T-cell (primary cell): ENCODE measurements at places on chromosomes 13 and 19.

DNA sequence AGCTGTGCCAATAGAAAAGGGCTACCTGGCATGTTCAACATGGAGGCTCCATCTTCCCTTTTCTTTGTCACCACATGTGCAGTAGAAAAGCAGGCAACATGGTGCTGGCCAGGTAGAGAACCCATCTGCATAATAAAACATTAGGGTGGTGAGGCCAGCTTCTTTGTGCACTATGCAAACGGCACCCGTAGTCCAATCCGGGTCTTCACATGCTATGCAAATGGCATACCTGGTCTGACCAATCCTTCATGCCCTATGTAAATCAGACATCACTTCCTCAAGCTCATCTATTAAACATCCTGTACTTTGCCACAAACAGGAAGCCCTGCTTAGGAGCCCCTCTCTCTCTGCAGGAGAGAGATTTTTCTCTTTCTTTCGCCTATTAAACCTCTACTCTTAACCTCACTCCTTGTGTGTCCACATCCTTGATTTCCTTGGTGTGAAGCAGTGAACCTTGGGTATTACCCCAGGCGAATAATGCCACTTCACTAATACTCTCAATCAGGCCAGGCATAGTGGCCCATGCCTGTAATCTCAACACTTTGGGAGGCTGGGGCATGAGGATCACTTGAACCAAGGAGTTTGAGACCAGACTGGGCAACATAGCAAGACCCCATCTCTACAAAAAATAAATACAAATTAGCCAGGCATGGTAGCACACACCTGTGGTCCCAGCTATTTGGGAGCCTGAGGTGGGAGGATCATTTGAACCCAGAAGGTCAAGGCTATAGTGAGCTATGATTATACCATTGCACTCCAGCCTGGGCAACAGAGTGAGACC is 111.3 kb upstream of the MRI1 start:
- DNase-seq = no peak

GRCh38 chr19:33302974-33303790 is 848 bp upstream of the CEBPA start:
- DNase-seq = no peak

- no peak for DNase-seq
Observed at GRCh38 chr19:30358319-30358718, 13.9 kb upstream of the ZNF536 start.

DNA sequence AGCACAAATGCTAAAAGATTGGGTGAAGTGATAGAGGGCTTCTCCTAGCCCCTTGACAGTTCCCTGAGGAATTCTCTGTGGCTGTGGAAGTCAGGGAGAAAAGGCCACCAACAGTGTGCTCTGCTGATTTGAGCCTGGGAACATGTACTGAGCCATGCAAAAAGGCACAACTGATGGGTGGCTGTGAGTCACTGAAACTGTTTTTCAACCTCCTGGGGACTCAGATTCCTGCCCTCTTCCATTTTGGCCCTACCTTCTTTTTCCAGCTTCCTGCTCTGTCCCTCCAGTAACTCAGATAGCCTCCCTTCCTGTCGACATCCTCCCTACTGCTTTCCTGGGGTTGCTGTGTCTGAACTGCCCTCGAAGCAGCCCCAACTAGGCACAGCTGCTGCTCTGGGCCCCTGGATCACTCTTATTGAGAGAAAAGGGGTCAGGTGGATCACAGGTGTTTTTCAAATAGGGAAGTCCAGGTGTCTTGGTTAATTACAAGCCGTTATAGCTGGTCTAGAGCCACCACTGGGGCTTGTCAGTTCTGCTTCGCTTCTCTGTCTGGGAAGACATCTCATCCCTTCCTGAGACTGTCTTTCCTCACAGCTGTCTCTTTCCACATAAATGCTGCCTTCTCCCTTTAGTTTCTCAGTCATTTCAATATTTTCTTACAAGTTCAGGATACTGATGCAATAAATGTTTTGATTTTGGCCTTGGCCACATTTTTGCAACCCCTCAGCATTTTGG is 13.7 kb downstream of the FAM124A start:
- DNase-seq = no peak

GRCh38 chr13:44120849-44121755 is 241.4 kb downstream of the LACC1 start:
- no peak for DNase-seq
